Activated naive CD4-positive, alpha-beta T cell treated with Interleukin-2 at 50 U/mL for 16 hours (primary cell): ENCODE measurements at places on chromosomes 16 and 17.

GRCh38 chr17:82493226-82493781 lies 26.2 kb upstream of the FOXK2 start:
- no peak for DNase-seq

DNA sequence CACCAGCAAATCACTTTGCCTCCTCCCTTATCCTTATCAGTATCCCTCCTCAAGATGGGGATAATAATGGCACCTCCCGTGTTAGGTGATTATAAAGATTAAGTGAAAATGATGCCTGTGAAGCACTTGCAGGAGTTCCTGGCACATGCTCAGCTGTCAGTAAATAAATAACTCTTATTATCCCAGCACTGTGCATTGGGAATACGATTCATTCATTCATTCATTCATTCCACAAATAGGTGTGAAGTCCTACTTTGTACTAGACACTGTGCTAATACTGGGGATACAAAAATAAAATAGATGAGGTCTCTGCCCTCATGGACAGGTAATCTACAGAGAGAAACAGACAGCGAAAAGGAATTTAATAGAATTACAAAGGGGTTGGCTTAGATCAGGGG lies 2.0 kb downstream of the XYLT2 start:
- DNase-seq = no peak

GRCh38 chr17:76309461-76309860 lies 1.4 kb upstream of the QRICH2 start:
- DNase-seq = no peak

DNA sequence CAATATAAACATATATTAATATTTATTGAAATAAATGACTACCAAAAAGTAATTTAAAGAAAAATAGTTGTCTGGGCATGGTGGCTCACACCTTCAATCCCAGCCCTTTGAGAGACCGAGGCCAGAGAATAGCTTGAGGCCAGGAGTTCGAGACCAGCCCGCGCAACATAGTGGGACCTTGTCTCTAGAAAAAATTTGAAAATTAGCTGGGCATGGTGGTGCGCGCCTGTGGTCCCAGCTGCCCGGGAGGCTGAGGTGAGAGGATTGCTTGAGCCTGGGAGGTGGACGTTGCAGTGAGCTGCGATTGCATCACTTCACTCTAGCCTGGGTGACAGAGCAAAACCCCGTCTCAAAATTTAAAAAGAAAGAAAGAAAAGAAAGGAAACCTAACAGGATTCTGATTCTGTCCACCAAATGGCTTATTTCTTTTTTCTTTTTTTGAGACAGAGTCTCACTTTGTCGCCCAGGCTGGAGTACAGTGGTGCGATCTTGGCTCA lies 3.4 kb upstream of the BPTF start:
- no peak for DNase-seq

DNA sequence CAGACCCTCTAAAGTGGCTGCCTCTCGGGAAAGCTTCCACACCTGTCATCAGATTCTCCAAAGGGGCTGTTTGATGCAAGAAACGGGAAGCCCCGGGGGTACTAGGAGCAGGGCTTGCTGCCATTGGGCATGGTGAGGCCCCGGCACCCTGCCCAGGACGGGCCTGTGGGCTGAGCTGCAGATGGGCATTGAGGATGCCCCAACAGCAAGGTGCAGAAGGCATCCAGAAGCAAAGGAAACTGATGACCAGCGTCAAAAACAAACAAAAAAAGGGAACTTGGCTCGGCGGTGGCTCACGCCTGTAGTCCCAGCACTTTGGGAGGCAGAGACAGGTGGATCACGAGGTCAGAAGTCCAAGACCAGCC lies 1.5 kb upstream of the LIMD2 start:
- no peak for DNase-seq

DNA sequence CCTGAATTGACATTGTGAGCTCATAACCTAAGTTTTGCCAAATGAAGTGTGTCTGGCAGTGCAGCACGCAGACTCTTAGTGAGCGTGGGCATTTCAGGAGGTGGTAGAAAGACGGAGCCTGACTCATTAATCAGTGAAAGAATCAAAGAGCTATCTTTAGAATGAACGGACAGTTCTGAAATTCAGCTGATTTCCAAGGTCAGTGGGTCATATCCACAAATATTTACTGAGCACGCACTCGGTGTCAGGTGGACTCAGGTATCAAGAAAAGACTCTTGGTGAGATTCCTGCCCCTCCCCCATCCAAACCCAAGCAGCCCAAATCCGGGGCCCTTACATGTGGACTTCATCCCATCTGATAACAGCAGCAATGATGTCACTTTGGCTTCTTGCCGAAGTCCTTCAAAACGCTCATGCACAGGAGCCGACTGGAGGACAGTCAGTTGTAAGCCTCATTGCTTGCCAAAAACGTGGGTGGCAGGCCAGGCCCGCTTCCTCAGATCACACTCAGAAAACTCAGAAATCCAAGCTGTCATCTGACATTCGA lies 185.8 kb downstream of the HS3ST3A1 start:
- no peak for DNase-seq

GRCh38 chr16:12904329-12904671 lies 2.9 kb downstream of the SHISA9 start:
- DNase-seq = no peak

GRCh38 chr17:58371300-58371950 lies 19.4 kb upstream of the SUPT4H1 start:
- DNase-seq = no peak

GRCh38 chr16:17211797-17212196 lies 259.0 kb downstream of the XYLT1 start:
- peak; percentile 17 for DNase-seq

DNA sequence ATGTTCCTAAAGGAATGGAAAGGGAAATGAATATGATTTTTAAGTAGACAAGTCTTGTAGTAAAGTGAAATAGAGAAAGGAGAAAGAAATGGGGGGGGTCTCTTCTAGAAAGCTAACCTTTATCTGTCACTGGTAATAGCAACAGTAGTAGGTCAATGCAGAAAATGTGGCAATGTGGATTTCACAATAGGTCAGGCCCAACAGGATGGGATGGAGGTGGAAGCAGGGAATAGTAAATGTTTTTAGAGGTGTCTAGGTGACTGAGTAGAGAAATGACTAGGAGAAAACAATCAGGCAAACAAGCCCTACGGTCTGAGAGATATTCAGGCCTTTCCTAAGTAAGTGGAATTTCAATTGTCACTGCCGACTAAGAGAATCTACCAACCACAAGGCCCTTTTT lies 6.0 kb upstream of the RSKR start:
- DNase-seq = no peak

DNA sequence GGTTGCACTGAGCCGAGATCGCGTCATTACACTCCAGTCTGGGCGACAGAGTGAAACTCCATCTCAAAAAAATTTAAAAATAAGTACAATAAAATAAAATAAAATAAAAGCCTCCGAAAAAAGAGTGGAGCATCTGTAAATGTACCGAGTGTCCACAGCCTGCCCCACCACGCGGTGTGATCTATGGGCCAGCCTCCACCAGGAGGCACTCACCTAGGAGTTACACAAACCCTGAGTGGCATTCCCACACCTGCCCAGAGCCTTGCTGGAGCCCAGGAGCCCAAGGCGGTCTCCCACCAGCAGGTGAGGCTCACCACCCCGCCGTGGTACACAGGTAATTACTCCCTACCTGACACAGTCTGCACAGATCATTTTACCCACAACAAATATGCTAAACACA lies 183.2 kb downstream of the ZNF423 start:
- no peak for DNase-seq

- no peak for DNase-seq
Measured at GRCh38 chr17:59832883-59833379, 59.8 kb downstream of the TUBD1 start.
